Germinal center (tissue), 1 donor: ENCODE measurements at places on chromosomes 2 and 18.
A peak's percentile ranks its signal among the peaks of the same experiment; 100 is the strongest.

GRCh38 chr18:2091937-2092336 lies 479.4 kb downstream of the METTL4 start:
- DNase-seq = no peak

DNA sequence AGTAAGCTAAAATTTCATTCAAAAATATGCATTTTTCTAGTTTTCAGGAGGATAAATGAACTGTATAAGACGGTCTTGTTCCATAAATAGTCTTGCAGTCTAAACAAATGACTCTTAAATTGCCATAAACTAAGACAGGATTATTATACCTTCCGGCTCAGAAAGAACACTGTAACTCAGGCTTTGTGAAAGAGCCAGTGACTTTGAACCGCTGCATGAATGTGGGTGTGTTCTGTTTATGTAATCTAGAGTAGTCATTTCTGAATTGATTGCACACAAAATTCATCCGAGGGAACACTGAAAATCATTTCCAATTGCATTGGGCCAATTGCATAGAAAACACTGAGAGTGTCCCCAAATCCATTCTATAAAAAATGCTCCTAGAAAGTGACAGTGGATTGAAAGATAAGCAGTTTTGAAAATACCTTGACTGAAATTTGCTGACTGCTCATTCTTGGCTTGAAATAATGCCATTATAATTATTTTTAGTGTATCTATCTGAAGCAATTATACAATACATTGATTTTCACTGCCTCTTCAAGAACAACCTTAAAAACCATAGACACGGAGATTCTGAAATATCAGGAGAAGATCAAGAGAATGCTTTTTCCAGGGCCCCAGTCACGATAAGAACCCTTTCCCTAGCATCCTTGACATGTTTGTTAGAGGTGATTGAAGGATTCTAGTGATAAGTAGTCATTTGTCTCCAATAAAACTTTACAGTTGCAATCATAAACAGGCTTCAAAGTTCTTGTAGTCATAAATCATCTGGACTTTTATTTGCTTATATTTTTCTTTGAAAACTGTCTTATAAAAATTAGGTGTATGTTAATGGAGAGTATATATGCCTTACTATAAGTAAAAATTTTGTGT lies 55.4 kb downstream of the CNTNAP5 start:
- no peak for DNase-seq

DNA sequence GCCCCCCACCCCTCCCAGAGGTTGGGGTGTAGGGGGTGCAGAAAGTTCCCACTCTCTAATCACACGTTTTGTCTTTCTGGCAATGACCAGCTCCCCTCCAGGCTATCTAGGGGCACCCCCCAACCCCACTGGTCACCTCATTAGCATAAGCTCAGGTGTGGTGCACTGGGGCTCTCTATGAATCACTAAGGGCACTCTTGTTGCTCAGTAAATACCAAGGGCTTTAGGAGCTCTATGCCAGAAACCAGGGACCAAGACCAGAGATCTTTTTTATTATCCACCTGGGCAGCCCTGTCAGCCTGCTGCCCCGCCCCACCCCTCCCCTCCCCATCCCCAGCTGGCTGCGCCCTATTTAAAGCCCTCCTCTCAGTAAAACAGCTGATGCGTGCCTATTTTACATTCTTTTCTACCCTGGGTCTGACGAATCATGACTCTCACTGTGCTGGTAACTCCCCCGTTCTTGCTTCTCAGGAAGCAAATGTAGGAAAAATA lies 24.3 kb downstream of the NCK2 start:
- DNase-seq = peak; percentile 49

GRCh38 chr2:217249121-217250012 lies 389.5 kb upstream of the TNP1 start:
- no peak for DNase-seq

DNA sequence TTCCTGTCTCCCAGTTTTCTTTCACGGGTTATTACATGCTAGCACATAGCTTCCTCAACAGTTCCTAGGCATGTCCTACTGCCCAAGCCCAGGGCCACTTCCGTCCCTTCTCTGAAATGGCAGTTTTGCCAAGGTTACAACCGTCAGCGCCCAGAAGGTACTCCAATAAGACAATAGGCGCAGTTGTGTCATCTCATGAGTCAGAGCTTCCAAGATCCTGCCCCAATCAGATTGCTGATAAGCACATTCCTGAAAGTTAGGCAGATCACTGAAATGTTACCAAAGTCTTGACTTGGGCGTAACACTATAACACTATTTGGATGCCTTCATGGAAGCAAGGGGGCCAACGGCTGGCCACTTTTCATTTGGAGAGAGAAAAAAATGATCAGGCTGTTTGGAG lies 34.2 kb downstream of the GKN2 start:
- DNase-seq = no peak

DNA sequence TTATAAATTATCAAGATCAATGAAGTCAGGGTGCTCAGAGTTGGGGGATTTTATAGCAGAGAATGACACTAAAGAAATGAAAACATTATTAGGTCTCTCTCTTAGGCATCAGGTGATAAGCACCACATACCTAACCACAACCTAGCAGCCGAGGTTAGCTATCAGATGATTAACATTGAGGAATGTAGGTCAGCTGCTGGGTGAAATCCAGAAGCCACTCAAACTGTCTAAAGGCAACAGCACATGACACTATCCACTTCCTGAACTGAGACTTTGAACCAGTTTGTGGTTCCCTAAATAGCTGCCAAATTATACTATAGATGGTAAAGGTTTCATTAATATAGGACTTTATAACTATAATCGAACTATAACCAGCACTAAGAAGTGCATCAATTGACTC lies 4.7 kb downstream of the EPG5 start:
- no peak for DNase-seq

DNA sequence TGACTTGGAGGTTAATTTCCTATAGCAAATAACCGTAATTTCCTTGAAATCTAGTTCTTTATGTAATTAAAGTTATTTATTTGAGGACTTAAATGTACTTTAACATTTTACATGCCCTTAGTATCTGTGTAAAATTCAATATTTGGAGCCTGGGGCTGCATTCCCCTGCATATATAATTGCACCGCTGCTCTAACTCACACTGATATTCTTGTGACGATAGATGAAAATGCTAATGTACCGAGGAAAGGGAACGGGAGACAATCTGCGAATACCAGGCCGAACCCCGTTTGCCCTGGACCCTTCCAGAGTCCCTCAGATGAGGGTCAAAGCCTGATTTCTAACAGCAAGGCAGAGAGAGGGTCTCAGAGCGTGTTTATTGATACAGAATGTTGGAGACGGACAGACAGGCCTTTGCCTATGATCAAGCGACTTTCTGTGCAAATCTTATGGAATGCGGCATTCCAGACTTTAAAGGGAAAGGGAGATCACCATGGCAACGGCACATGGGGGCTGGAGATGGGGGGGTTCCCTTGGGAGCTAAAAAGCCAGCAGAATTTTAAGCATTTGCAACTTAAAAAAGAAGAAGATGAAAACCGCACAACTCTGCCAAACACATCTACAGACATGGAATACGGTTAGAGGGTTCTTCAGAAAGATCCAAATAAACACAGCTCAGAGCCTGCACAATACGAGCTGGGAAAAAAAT lies 57.6 kb upstream of the TWIST2 start:
- DNase-seq = no peak

DNA sequence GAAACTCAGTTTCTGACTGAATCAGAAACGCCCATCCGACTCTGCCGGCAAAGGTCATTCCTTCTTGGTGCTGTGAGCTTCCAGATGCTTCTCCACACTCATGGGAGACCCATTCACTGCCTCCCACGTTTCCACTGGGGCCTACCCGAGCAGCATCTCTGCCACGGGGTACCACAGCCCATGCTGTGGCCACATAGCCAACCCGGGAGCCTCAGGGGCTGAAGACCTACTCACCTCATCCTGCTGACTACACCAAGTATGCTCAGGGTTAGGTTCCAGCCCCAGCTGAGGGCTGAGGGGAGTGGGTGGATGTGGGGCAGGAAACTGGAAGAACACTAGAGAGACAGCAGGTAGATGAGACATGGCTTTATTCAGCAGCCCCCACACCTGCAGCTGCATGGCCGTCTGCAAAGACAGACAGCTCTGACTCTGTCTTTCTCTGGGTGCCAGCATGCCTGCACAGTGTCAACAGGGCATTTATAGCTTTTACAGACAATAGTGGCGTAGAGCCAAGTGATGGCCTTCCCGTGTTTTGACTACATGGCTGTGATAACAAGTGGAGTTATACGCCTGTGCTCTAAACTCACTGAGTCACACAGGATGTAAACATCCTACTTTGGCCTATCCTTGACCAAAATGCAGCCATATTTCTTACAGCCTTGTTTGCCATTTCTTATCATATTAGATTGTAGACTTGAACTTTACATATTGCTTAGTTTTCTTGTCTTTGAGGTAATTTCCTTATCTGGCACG lies 16.5 kb upstream of the KLHL23 start:
- DNase-seq = no peak

- no peak for DNase-seq
Observed at GRCh38 chr18:66931010-66931409, 327.1 kb upstream of the CDH19 start.

DNA sequence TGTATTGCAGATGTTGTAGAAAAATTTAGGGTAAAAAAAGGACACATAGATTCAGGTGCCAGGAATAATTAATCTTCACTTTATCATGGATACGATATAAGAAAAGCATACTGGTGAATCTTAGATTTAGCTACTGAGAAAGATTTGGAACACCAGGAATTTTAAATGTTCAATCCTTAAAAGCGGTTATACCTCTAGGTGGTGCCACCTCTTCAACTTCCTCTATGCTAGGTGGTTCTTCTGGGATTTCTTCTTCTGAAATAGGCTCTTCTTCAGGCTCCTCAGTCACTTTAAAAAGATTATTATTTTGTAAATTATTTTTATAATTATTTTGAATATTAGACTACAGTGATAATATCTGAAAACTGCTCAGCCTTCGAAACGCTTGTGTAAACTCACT lies 133.1 kb downstream of the TTN start:
- DNase-seq = no peak

DNA sequence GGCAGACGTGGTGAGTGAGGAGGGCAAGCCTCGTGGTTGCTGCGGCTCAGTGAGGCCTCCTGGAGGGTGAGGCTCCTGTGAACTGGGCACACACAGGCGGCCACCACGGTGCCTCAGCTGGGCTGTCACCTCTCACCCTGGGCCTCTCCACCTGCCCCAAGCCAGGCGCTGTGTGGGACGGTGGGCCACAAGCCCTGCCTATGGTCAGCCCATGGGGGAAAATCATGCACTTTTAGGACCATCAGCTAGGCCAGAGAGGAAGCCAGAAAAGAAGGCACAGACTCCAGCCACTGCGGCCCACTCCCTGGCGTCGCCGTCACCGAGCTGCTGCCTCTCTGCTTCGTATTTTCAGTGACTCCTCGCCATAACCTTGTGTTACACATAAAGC lies 28.5 kb upstream of the HS6ST1 start:
- DNase-seq = no peak

DNA sequence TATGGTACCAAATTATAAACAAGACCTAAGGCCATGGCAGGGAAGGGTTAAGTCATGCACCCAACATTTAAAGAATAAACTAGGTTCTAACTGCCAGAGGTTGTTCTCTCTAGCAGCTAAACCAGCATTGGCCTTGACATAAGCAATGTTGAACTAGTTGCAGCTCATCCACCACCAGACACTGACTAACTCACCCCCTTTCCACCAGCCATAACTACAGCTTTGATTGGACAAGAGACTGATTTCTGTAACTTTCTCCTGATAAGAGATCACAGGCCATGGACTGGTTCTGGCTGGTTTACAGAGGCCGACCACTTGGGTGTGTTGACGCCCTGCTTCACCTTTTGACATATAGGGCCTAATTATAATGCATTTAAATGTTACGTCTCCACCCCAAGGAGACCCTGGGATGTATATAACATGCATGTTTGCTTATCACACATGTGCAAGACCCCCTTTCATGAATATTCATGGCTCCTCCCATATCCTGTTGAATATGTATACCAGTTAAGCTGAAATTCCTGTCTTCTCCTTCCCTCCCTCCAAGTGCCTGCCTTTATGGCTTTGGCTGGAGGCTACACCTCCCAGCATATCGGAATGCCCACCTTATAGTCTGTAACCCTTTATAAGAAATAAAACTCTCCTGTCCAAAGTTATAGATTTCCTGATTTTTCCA lies 75.9 kb downstream of the MRPS9 start:
- no peak for DNase-seq

- no peak for DNase-seq
Observed at GRCh38 chr2:41967476-41968181, 80.2 kb upstream of the PKDCC start.

GRCh38 chr18:11040823-11041656 lies 108.3 kb downstream of the PIEZO2 start:
- DNase-seq = peak; percentile 17

GRCh38 chr18:37852464-37852863 lies 286.9 kb upstream of the CELF4 start:
- no peak for DNase-seq

DNA sequence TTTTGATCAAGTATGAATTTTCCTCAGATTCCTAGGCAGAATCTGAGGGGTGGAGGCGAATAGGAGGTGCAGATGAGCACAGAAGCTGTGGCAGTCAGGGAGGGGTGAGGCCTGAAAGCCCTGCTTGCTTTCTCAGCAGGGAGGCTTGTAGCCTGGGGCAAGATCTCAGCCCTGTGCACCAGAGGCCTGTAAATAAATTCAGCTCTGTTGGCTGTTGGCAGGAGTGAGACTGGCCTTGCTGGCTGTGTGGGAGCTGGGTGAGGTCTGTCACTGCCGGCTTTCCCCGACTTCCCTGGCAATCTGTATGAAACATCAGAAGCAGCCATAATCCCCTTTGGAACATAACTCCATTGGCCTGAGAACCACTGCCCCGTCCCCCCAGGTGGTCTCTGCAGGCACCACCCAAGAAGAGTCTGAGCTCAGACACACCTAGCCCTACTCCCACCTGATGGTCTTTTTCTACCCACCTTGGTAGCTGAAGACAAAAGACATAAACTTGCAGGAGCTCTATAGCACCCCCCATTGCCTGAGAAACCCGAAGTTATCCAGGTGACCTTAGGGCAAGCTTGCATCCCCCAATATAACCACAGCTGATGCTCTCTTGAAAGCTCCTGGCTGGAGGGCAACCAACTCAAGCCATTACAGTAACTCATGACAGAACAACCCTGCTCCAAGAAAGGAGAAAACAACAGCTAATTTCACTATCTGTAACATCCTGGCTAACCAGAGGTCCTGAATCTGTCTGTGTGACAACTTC lies 32.3 kb downstream of the EVA1A start:
- DNase-seq = no peak

- DNase-seq = no peak
Observed at GRCh38 chr2:173254659-173255058, 100.0 kb upstream of the CDCA7 start.

DNA sequence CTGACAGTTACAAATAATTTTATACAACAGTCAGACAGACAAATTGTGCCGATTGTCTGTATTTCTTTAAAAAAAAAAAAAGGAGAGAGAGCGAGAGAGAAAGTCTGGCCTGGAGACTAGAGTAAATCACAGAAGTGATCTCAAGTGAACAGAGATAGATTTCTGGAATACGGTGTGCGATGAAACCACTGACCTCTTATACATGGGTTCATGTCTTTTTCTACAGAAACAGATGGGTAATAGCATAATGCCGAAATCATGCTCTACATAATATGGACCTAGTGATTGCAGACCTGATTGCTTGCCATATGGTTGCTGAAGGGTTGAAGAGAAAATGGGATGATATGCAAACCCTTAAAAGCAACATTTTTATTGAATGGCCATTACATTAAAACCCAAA lies 403.3 kb upstream of the FANCL start:
- DNase-seq = no peak
